ENCODE measurements at places on chromosomes 12 and 14. TPM values are rescaled to one million over a fixed set of nuclear protein-coding genes. Genes with fewer than 3 reads are reported as not detected.

- no peak for DNase-seq
Measured at GRCh38 chr12:66467932-66468331, 165.6 kb downstream of the HELB start.

SMOC1 gene
- not detected for total RNA-seq

WNT5B gene
- not detected for total RNA-seq

GLIPR1L1 gene
- not detected for total RNA-seq

GRCh38 chr14:103160321-103161053, 37.2 kb downstream of the TNFAIP2 start:
- no peak for DNase-seq

P2RX7 gene
- total RNA-seq = 7.7 TPM

GRCh38 chr14:33972583-33973081, 21.8 kb upstream of the EGLN3 start:
- DNase-seq = no peak

DNA sequence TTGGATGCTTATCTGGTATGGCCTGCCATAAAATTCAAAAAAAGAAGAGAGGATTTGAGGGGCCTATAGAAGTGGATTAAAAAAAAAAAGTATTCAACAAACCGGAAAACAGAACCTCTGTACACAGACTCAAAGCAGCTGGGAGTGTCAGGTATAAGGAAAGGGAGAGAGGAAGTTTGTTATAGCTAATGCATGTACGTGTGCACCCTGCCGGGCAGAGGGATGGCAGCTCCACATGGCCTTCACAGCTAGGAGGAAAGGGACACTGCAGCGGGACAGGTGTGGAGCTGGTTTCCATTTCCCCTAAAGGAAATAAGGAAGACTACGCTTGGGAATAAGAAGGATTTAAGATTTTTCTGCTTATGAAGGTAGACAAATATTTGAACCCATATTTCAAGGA, 21.5 kb downstream of the SLC7A8 start:
- DNase-seq = no peak

Data from naive thymus-derived CD4-positive, alpha-beta T cell (primary cell).